GOT3 (cell line): ENCODE measurements at places on chromosomes 11 and 22.

GRCh38 chr22:37199760-37200108, 11.7 kb upstream of the C1QTNF6 start:
- no peak for DNase-seq

DNA sequence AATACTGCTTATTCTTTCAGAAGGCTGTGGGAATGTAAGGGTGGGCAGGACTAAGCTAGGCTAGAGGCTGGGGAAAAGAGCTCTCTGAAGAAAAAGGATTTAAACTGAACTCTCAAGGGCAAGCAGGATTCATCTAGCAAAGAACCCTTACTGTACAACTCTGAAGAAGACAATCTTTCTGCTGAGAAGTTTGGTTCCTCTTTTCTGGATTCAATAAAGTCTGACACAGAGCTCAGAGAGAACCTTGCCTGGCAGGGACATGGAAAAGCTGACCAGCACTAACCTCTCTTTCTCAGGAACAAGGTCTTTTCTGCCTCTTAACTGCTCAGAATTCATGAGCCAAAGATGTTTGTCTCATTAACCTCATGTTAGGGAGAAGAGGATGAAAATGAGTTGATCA, 388.4 kb upstream of the DDI1 start:
- DNase-seq: no peak

GRCh38 chr11:75351541-75351790, at the start of gene ARRB1:
Gene ARRB1 (minus strand): TSS chr11:75351661. CDS start chr11:75351607, 54 bp downstream.
- no peak for DNase-seq

- DNase-seq: no peak
Measured at GRCh38 chr11:64919627-64920026, 2.6 kb upstream of the ATG2A start.

GRCh38 chr11:45078236-45079074, 68.0 kb upstream of the PRDM11 start:
- no peak for DNase-seq

- DNase-seq: no peak
Measured at GRCh38 chr11:20208622-20209111, 48.4 kb upstream of the DBX1 start.

GRCh38 chr11:66874232-66874631, 17.4 kb downstream of the LRFN4 start:
- no peak for DNase-seq

DNA sequence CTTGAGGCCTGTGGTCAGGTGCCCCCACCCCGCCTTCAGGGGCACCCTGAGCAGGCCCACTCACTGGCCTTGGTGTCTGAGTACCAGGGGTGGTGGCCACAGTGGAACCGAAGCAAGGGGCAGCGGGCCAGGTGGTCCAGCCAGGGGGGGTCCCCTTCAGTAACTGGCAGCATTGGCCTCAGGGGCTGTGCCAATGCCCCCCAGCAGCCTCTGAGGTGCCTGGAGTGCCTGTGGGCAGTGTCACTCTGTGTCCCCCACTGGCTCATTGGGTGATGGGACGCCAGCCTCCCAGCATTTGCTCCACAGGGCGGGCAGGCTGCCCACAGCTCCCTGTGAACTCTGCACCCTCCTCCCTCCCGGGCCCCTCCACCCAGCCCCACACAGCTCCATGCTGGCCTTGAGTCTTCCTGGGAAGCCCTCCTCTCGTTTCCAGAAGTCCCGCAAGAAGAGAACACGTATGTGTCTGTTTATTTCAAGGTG, 29.5 kb upstream of the CARS1 start:
- DNase-seq: no peak

- DNase-seq: no peak
Measured at GRCh38 chr11:134049303-134049702, 19.6 kb upstream of the JAM3 start.

GRCh38 chr11:105282658-105283057, 143.1 kb upstream of the CARD18 start:
- no peak for DNase-seq

DNA sequence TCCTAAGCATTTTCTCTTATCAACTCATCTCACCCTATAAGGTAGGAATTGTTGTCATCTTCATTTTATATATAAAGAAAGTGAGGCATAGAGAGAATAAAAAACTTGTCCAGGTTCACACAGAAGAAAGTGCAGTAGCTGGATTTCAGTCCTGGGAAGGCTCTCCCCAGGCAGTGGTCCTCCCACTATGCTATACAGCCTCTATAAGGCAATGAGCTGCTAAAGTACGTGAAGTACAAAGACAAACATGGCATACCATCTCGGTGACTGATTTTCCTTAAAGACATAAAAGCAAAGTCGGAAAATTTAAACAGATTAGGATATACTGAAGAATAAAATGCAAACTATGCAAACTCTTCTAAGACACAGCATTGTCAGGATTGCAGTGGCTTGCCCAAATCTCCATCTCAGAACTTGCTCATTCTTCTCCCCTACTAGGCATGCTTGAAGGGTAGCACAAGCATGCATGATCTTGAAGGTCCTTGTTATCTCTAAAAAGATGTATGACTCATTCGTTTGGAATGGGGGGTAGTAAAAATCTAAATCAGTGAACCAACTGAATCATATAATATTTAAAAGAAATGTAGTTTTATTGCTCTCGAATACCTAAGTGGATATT, 97.8 kb upstream of the CSNK2A3 start:
- no peak for DNase-seq

GRCh38 chr11:117396970-117397369, 69.3 kb downstream of the CEP164 start:
- no peak for DNase-seq

- DNase-seq: no peak
Measured at GRCh38 chr11:12091956-12092558, 18.3 kb upstream of the MICAL2 start.

DNA sequence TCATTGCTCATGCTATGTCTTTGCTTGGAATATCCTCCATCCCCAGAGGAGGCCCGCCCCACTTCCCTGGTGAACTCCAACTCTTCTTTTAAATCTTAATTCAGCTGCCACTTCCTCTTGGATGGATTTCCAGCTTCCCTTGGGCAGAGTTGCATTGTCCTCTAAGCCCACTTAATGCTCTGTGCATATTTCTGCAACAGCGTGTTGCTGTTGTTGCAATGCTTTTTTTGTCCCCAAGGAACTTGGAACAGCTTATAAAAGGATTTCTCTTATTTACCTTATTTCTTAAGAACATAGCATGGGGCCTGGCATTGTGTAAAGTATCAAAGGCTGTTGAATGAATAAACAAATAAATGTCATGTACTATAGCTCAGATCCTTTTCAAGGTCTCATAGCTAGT, 507.4 kb downstream of the METTL15 start:
- no peak for DNase-seq

GRCh38 chr11:45889555-45889954, 4.1 kb downstream of the MAPK8IP1 start:
- DNase-seq: no peak

- DNase-seq: no peak
Measured at GRCh38 chr11:121721961-121722360, 269.2 kb upstream of the SORL1-AS1 start.

DNA sequence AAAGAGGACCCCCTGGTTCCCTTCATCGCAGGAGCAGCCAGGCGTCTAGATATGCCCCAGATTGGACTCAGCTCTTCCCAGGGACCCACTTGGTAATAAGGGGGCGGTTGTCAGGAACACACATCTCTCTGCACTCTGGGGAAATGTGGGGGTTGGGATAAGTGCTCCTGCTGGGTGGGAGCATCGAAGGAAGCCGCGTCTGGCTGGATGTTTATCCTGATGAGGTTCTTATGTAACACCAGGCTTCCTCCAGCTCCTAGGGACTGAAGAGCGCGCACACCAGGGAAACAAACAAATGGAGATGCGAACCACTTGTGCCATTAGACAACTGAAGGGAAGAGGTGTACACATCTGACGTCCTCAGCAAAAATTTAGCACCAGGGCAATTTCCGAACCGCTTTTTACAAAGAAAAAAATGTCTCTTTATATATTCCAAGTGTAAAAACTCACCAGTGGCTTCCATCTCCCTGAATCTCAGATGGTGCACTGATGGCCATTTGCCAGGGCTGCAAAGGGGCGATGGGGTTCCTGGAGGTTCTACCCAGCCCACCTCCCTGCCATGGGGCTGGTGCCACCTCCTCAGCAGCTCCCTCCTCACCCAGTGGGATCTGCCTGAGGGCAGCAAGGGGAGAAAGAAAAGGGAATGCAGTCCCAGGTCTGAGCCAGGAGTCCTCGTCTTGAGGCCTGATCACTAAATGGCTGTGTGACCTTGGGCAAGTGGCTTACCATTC, 89.4 kb downstream of the PKNOX2 start:
- DNase-seq: no peak

- no peak for DNase-seq
Measured at GRCh38 chr11:46633291-46634217, 16.2 kb downstream of the ATG13 start.
